Activated T-cell treated with anti-CD3 and anti-CD28 coated beads for 4 hours (primary cell): ENCODE measurements at places on chromosomes 12 and 14.
A peak's percentile ranks its signal among the peaks of the same experiment; 100 is the strongest.

- no peak for DNase-seq
These were observed 85.5 kb downstream of the CDK17 start for GRCh38 chr12:96314723-96315122.

- DNase-seq = no peak
These were observed 37.0 kb upstream of the TMEM263 start for GRCh38 chr12:106918746-106919145.

- DNase-seq = no peak
These were observed 18.9 kb upstream of the POC1B start for GRCh38 chr12:89544681-89545184.

DNA sequence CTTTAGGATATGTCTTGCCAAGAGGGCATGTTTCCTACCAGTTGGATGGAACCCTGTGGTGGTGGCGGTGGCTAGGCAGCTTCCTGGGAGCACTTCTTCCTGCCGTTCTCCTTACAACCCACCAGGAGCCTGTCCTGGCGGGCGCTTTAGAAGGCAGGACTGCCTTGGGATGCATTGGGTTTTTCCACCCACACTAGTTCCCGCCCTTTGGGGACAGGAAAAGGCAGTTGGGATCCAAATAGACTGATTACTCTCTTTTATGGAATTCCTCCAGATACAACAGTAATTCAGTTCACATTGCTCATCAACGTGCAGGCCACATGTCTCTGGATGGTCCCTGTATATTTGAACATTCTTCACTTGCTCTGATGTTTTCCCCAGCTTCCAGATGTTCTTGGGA lies 305.7 kb upstream of the SSTR1 start:
- DNase-seq = no peak

GRCh38 chr14:99540196-99541032 lies 59.2 kb downstream of the CCNK start:
- DNase-seq = no peak

DNA sequence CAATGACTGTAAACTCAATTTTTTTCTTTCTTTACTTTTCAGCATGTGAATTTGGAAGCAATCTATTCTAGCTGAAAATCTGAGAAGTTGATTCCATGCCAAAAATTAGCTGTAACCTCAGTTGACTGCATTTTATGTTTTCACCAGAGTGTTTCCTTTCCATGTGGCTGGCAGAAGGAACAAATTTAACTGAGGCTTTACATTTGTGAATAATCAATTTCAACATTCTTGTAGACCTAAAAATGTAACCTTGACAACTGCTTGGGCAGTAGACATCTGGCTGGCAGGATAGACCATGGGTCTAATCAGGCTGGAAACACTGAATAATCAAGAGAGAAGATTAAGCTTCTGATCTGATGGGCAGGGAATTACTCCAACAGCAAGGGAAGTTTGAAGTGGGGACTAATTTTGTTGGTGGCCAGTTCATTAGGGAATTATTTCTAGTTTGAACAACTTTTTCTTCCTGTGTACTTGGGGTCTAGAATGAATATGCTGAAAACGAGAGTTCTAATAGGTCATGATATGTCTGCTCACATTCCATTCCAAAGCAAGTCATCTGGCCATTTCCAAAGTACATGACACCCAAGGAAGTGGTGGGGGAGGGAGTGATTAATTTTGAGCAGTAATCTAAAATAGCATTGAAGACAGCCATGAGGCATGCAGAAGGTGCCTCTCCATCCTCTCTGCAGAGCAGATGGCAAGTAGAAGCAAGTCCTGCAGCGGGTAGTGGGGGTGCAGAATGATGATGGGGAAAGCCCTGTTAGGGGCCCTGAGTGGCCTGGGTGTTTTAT lies 68.2 kb downstream of the ATP23 start:
- DNase-seq = no peak

GRCh38 chr12:24328261-24328660 lies 378.8 kb upstream of the SOX5 start:
- DNase-seq = no peak

- DNase-seq = no peak
These were observed 46.2 kb downstream of the GALNT9 start for GRCh38 chr12:132282950-132283771.

GRCh38 chr12:71605039-71605438 lies 58.6 kb downstream of the ZFC3H1 start:
- no peak for DNase-seq

- DNase-seq = no peak
These were observed 181.4 kb downstream of the EFCAB11 start for GRCh38 chr14:89773151-89773550.

DNA sequence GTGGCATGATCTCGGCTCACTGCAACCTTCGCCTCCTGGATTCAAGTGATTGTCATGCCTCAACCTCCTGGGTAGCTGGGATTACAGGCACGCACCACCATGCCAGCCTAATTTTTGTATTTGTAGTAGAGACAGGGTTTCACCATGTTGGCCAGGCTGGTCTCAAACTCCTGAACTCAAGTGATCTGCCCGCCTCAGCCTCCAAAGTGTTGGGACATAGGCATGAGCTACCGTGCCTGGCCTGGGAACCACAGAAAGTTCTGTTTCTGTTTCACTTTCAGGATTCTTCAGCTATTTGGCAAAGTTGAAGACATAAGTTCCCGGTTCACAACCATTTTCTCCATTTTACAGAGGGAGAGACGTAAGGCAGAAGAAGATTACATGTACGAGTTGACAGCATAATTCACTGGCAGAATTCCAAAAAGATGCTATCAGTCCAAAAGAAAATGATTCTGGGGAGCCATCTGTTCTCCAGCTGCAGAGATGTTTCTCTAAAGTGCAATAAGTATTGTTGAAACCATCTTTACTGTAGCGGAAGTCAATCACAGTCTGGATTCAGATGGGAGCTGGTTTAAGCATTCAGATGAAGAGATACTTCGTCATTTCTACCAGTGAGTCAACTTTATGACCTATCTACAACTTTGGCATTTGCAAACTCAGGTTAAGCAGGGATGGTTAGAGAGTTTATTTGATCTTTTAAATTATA lies 8.1 kb upstream of the RNF34 start:
- DNase-seq = no peak

- no peak for DNase-seq
These were observed 6.1 kb downstream of the KRT3 start for GRCh38 chr12:52789637-52790426.

DNA sequence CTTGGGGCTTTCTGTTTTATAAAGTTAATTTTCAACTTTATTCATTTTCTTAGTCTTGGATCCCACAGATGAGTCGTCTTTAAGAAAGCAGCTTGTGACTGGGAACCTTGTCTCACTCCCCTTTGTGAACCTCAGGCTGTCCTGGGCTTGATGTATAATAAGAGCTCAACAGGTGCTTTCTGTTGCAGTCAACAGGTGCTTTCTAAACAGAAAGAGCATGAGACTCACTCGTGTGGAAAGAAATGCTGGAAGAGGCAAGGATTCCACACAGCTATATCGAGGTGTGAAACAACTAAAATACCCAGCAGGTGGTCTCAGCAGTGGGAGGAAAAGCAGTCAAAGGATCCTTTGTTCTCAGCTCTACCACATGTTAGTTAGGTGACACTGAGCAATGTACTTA lies 398.9 kb downstream of the EGLN3 start:
- DNase-seq = no peak

- DNase-seq = no peak
These were observed 47.6 kb upstream of the BDKRB2 start for GRCh38 chr14:96156804-96157760.

DNA sequence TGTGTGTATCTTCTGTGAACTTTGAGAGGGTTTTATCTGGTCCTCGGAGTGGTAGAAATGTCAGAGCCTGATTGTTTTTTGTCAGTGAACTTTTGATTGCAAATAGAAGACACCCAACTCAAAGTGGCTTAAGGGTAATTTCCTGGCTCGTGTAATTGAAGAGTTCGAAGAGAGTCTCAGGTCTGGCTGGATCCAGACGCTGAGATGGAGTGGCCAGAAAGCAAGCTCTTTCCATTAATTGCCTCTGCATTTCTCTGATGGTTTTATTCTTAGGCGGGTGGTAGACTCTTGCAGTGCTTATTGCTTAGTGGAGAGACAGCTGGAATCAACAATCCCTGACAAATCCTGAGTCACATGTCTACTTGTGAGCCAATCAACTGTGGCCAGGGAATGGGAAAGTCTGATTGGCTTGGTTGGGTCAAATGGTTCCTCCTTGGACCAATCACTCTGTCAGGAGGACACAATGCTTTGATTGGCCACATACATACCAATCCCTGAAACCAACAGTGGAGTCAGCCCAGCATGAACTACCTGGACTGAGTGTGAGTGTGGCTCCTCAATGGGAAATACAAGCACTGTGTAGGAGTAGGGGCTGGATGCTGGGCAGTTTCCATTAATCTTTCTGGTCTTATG lies 330.5 kb downstream of the AACS start:
- no peak for DNase-seq

DNA sequence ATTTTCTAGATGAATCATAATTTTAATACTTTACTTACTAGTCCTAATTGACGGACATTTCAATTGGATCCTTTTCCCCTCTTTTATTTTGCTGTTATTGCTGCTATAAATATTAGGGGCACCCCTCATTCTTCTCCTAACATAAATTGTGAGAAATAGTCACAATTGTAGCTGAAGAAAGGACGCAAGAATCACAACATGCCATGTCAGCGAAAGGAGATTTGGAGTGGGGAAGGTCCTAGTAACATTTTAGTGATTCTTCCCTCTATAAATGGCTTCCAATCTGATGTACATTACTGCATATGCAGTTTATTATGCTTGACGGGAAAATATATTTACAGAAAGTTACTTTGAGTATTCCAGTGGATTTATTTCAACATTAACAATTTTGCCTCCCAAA lies 7.7 kb upstream of the PLEKHH1 start:
- DNase-seq = no peak

- DNase-seq = peak; percentile 4
These were observed 60.2 kb downstream of the PLXNC1 start for GRCh38 chr12:94208622-94208966.

- no peak for DNase-seq
These were observed 125.8 kb upstream of the AVPR1A start for GRCh38 chr12:63276537-63277365.

GRCh38 chr14:59490756-59491155 lies 6.4 kb downstream of the JKAMP start:
- no peak for DNase-seq

DNA sequence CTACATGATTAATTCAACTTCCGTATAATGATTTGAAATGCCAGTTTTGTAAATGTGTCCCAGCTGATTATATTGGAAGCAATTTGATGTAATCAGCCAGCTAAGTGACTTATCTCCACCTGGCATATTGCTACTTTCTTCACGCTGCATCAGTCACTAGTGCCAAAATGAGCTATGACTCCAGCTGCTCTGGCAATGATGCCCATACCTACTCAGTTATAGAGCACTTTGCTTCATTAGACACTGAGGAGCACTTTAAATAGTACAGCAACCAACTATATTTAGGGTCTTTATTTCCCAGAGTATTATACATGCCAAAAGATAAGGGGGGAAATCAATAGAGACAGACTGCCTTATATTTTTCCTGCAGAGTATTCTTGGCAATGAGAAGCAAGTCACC lies 67.9 kb upstream of the LIN7A start:
- DNase-seq = no peak

DNA sequence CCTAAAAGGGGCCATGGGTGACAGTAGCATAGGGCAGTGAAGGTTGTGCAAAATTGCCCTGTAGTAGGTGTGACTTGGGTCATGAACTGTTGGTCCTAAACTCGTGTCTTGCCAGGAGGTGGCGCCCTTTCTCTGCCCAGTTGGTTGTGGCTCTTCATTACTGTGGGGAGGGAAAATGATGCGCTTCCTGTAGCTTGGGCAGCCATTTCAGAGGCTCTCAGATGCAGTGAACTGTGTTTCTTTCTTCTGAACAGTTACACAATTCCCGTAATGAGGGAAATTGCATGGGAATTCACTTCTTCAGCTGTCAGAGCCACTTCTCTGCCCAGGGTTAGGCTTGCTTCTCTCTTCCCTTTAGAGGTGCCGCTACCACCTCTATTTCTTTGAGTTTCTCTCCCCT lies 148.1 kb upstream of the NRXN3 start:
- DNase-seq = no peak
